ENCODE measurements at places on chromosomes 1 and 21.
A peak's percentile ranks its signal among the peaks of the same experiment; 100 is the strongest.

GRCh38 chr1:171506525-171507304, 21.4 kb downstream of the PRRC2C start:
- no peak for DNase-seq

GRCh38 chr1:160618763-160619274, 28.0 kb downstream of the SLAMF1 start:
- DNase-seq = no peak

DNA sequence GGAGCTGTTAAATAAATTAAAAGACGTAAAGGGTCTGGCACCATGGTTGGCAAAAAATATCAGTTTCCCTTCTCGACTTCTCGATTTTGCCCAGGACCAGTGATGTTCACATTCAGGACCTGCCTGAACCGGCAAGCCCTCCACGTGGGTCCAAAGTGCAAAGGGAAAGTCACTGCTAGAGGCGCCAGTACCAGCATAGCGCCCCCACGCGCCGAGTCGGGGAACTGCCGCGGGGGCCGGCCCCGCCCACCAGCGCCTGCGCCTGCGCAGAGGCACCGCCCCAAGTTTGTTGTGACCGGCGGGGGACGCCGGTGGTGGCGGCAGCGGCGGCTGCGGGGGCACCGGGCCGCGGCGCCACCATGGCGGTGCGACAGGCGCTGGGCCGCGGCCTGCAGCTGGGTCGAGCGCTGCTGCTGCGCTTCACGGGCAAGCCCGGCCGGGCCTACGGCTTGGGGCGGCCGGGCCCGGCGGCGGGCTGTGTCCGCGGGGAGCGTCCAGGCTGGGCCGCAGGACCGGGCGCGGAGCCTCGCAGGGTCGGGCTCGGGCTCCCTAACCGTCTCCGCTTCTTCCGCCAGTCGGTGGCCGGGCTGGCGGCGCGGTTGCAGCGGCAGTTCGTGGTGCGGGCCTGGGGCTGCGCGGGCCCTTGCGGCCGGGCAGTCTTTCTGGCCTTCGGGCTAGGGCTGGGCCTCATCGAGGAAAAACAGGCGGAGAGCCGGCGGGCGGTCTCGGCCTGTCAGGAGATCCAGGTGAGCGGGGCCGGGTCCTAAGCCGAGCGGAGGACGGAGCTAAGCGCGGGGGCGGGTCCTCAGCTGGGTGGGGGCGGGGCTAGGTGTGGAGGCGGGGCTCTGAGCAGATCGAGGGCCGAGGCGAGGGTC, at the start of gene PINK1:
TSS of gene PINK1 (plus strand) at position 269 of the 875 bp plus-strand sequence. CDS start at position 360, 91 bp downstream.
- peak; percentile 88 for DNase-seq

DNA sequence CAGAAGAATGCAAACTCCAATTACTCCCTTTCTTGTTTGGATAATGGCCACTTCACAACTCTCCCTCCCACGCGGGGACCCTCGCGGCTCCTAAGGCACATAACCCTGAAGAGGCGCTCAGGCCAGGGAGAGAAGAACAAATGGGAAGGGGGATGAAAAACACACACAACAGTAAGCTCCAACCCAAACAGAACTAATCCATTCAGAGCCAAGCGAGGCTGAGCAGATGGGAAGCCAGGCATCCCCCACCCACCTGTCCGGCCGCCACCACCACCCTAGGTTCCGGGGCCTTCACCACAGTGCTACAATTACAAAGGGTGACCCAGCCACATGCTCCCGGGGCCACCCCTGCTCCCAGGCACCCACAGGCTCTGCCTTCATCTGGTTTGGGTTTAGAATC, 101.5 kb downstream of the MRPL37 start:
- DNase-seq = no peak

DNA sequence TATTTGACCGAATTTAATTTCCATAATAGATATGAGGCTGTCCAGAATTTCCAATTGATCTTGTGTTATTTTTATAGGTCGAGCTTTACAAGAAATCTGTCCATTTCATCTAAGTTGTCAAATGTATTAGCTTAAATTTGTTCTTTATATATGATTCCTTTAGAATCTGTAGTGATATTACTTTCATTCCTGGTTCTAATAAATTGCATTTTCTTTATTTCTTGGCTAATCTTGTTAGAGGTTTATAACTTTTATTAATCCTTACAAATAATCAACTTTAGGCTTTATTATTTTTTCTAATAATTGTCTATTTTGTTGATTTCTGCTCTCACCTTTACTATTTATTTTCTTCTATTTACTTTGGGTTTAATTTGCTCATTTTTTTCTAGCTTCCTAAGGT, 14.0 kb downstream of the IFT25 start:
- no peak for DNase-seq

Measured in central memory CD4-positive, alpha-beta T cell (primary cell).